ENCODE measurements at places on chromosomes 5 and 9.

DNA sequence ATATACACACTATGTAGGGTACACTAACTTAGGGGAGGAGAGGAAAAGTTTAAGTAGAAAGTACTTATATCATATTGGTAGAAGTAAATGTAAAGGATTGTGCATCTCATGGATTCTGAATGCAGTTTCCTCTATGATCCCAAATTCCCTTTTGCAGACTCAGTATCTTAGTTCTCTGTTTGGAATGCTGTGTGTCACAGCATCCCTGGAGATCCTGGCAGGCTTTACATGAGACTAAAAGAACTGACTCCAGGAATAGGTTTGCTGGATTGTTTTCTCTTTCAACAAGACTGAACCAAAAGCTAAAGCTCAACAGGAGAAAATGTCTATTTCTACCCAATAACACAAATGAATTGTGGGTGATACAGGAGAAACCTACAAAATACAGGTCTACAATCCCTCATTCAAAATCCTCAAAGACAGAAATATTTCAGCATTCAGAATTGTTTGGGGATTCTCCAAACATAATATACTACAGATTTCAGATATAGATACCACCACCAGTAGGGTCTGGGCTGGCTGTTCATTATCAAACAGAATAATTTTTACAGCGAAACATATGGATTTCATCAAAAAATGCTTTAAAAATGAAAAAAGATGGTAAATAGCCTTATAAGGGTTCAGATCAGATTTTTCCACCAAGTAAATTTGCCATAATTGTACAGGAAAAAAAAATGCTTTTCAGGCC lies 324.7 kb upstream of the GRAMD2B start:
- DNase-seq = no peak

- DNase-seq = no peak
These were observed 90.5 kb upstream of the TRIM32 start for GRCh38 chr9:116596646-116597045.

- no peak for DNase-seq
These were observed 192.4 kb downstream of the MAST4 start for GRCh38 chr5:66788556-66788955.

GRCh38 chr9:133029994-133030316 lies 842 bp upstream of the GTF3C5 start:
- no peak for DNase-seq

DNA sequence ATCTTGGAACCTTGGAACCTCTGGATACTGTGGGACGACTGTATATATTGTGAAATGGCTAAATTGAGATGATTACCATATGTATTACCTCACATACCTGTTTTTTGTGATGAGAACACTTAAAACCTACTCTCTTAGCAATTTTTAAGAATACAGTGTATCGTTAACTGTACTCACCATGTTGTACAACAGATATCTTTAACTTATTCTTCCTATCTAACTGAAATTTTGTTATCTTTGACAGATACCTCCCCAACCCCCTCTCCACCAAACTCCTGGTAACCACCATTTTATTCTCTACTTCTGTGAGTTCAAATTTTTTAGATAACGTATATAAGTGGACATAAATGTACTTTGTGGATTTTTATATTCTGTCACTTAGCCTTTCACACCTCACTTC lies 126.5 kb downstream of the ZCCHC7 start:
- DNase-seq = no peak

DNA sequence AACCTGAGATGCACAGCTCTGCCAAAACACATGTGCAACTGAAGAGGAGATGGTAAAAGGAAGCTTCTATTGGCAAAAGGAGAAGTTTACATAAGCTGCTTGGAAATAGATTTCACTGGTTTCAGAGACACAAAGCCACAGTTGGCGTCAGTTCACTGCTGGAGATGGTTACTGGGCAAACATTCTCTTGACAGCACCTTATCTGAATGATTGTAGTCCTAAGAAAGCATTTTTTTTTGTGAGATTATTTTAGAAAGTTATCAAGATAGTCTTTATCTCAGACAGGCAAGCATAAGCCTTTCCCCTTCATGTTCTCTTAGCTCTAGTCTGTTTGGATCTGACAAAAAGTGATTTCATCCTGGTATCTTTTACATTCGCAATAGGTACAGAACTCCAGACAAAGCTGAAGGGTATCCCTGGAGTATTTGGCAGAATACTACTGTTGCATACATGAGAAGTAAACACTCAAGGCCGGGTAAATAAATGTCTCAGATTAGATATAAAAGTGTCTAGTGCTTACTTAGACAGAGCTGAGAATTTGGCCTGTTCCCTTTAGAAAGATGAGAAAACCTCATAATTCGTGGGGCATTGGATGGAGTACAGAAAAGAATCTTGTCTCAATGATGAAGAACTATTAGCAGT lies 1668.0 kb upstream of the NUDT12 start:
- no peak for DNase-seq

GRCh38 chr5:29214839-29215238 lies 1978.6 kb upstream of the CDH6 start:
- peak; percentile 18 for DNase-seq

DNA sequence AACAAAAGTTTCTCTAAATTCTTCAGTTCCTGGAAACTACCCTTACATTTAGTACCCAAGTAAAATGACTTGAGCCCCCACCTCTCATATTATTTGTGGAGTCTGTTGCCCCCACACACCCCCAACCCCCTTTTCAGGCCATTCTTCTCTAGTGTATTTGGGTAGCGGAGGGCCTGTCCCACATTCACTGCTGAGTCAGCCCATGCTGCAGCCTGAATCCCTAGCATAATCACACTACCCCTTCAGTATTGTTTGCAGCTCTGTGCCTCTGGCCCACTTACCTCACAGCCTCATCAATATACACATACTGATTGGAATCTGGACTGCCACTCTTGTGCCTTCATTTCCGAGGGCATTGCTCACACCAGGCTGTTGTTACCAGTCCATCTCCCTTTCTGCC lies 26.8 kb downstream of the RGS7BP start:
- no peak for DNase-seq

GRCh38 chr9:96500696-96501632 lies 51.0 kb downstream of the HABP4 start:
- no peak for DNase-seq

DNA sequence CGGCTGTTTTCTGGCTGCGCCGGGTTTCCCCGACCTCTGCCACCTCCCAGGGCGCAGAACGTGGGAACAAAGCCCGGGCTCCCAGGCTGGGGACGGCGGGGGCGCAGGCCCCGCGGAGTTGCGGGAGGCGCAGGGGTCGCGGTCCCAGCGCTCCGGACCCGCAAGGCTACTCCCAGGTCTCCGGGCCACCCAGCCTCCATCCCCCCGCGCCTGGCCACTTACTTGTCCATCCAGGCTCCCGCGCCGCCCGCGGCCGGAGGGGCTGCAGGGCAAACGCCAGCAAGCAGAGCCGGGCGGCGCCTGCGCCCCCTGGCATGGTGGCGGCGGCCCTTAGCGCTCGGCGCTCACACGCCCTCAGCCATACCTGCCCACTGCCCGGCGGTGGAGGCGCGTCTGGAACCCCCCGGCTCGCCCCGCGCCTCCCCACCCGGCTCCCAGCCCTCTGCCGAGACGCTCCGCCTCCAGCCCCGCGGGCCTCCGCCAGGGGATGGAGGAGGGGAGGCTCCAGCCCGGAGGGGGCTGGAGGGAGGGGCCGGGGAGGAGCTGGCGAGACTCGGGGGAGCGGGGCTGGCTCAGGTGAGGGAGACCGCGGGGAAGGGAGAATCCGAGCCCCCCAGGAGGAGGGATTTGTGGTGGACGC lies at the start of gene ADAM19:
Gene ADAM19 (minus strand): TSS at position 395 of the 640 bp plus-strand sequence. CDS start 79 bp downstream, at position 316.
- peak; percentile 74 for DNase-seq

GRCh38 chr9:36158917-36159316 lies 10.3 kb upstream of the CCIN start:
- DNase-seq = no peak

DNA sequence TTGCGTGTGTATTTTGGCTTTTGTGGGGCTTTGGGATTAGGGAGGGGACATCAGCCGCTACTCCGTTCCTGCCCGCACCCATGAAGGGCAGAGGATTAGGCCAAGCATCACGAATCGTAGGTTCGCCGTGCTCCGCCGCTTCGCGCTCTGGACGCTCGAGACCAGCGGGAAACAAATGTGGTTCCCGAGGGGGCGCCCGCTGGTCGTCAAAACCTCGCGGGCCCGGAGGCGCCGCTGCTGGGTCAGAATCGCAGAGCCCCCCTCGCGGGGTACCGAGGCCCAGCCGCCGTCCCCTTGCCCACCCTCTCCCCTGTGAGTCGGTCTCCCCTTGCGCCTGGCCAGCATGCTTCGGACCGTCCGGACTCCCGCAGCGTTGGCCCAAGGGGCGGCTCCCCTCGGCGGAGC lies 2.3 kb upstream of the PAX5 start:
- DNase-seq = no peak

DNA sequence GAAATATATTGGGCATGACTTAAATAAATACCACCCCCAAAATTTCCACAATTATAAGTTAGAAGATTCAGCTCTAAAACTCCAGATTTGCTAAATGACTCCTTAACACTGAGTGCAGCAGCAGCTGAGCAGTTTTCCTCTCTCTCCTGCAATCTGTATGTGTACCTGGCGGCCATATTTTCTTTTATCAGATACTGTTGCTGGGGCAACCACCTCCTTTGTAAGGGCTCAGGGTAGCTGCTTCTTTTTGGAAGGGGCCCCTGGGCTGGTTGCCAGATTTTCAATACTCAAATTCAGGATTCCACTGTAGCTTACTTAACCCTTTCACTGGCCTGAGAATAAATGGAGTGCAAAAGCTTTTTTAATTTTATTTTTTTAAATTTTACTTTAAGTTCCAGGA lies 197.0 kb downstream of the TAF11L14 start:
- DNase-seq = no peak

DNA sequence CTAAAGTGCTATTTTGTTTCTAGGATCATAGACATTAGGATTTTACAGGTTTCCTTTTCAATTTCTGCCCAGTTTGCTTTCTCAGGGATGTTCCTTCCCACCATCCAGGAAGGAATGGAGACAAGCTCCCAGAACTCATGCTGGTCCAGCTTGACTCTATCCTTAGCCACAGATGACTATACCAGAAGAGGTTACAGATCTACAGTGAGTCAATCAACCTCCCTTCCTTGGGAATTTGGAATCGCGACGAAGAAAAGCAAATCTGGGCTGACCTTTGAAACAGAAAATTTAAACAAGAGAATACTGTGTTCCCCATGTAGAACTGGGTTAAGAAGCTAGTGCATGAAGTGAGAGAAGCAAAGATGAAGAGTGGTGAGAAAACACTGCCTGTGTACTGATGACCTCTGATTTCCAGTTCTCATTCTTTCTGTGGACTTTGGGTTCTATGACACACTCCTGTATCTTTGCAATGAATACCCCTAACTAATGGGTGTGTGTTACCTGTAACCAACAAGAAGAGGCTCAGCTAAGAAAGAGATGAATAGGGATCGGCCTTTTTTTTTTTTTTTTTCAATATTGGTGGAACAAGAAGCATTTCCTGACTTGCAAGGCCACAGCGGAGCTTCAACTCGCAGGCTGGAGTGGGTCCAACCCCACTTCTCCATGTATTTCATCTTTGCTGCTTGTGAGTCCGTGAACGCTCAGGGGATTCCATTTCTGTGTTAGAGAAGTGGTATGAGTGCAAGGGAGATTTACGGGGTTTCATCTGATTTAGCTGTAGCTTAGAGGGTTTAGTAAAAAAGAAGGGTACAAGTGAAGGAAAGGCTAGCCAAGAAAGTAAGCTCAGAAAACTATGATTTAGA lies 563.9 kb upstream of the CLINT1 start:
- no peak for DNase-seq
